H4 (cell line): ENCODE measurements at places on chromosomes 1 and 21. TPM values are rescaled to one million over a fixed set of nuclear protein-coding genes. Genes with fewer than 3 reads are reported as not detected.

GBP3 gene
- total RNA-seq: 2.1 and 2.4 TPM in 2 replicates

SPRR2E gene
- not detected in 2 replicates for total RNA-seq

DNA sequence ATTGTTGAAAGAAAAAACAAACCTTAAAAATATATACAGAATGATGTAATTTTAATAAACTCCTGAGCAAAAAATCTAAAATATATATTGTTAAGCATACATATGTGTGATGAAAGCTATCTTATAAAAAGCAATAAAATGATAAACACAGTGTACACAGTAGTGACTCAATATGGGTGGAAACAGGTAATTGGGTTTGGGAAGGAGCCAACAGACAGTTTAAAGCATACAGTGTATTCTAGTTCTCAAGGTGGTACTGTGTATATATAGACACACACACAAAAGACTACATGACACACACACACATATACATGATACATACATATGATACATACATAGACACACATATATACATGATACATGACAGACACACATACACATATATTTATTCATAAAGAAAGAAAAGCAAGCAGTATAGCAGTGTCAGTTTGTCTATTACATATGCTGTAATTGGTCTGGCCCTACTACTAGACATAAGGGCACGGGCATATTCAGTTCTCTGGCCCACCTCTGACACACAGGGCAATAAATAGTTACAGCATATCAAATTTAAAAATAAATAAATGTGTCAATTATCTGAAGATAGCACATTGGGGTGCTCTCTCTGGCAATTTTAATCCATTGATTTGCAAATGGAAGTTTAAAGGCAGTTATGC lies 330.2 kb downstream of the S1PR1 start:
- no peak for DNase-seq

ZMYND12 gene
- 0.25 TPM in 1 of 2 replicates, not detected in the other for total RNA-seq

DNA sequence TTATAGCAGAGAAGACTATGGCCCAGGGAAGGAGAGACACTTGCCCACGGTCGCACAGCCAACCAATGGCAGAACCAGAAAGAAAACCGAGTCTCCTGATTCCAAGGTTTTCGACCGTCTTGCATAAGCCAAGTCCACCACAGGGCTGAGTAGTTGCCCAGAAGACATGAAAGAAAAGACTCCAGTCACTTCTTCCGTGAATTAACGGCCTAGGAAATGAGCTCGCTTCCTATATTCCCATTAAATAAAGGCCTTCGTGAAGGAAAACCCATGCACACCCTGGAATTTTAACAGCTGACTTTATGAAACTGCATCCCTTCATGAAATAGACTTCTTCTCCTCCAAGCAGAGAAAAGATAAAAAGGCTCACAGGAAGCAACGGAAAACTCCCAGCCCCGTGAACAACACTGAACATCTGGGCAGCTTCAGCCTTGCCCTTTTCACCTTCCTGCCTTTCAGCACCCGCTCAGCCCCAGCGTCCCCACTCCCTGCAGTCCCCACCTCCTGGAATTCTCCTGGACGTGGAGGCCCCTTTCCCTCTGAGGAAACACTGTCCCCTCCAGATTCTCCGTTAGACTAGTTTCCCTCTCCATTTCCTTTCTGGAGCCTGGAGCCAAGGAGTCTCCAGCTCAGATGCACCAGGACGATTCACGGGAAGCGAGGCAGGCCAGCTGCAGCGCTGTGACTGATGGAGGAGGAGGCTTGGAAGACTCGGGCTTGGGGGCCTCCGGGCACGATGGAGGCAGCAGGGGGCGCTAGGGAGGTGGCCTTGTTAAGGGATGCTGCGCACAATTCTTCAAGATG lies 2.7 kb upstream of the MYOC start:
- peak; percentile 44 for DNase-seq

ELAPOR1 gene
- 1.1 TPM in 2 replicates for total RNA-seq

GRCh38 chr1:26723013-26723991 lies 27.5 kb downstream of the ARID1A start:
- peak; percentile 96 for DNase-seq

MX1 gene
- total RNA-seq: 38.8 and 39.6 TPM in 2 replicates

DNA sequence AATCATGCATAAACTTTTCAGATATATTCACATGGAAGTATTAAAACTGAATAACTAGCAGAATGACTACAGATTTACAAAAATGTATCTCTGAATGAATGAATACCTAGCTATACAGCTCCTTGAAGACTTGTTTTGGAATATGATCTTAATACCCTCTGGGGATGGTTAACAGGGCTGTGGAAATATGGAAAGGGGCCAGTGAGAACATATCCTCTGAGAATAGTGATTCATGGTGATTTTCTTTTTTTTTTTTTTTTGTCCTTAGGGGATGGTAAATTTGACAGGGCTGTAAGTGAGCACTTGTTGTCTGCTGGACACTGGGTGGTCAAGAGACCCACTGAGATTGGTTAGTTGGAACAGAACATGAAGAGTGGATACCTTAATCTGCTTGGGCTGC lies 80.7 kb upstream of the HP1BP3 start:
- no peak for DNase-seq

DNA sequence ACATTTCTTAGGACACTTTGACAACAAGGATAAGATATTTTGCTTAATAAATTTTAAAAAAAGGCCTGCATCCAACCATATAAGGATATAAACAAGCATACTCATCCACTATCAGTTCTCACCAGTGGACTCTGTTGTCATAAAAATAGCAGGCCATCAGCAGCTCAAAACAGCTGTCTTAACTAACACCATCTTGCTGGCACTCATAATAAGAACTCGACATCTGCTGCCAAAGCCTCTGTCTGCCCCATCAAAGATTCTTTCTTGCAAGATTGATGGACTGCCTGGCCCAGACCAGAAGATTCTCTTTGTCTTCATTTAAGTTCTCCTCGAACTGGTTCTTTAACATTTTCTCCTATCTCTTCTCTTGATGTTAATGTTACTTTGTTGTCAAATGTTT lies 10.1 kb downstream of the JMJD4 start:
- no peak for DNase-seq

GRCh38 chr1:109529881-109530456 lies 9.7 kb upstream of the GPR61 start:
- DNase-seq: no peak

- DNase-seq: no peak
These were observed 11.8 kb upstream of the RAP1GAP start for GRCh38 chr1:21680918-21681317.

CHI3L2 gene
- not detected in 2 replicates for total RNA-seq

DENND1B gene
- 7.3 and 7.4 TPM in 2 replicates for total RNA-seq

GRCh38 chr1:163295949-163296348 lies 25.8 kb upstream of the NUF2 start:
- DNase-seq: no peak

DNA sequence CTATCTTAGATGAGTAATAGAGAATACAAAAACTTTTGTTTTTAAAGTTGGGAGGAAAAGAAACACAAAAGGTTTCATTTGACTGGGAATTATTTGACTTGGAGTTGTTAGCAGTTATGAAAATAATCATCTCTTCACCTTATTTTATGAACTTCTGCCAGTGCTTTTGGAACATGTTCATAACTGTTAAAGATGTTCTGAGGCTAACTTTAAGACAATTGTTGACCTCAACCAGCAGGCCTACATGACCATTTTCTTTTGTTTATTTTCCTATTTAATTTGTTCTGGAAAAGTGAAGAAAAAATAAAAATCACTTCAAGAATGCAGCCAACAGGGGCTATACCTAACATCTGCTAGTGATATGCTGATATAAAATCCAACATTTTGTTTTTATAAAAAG lies 37.4 kb downstream of the JAM2 start:
- no peak for DNase-seq

ESPN gene
- total RNA-seq: not detected in 2 replicates

- DNase-seq: no peak
These were observed 55.8 kb upstream of the LDLRAP1 start for GRCh38 chr1:25487628-25488027.

GRCh38 chr1:115677182-115677555 lies 35.4 kb downstream of the VANGL1 start:
- DNase-seq: no peak

OLFML3 gene
- 8.4 and 12.6 TPM in 2 replicates for total RNA-seq

DNA sequence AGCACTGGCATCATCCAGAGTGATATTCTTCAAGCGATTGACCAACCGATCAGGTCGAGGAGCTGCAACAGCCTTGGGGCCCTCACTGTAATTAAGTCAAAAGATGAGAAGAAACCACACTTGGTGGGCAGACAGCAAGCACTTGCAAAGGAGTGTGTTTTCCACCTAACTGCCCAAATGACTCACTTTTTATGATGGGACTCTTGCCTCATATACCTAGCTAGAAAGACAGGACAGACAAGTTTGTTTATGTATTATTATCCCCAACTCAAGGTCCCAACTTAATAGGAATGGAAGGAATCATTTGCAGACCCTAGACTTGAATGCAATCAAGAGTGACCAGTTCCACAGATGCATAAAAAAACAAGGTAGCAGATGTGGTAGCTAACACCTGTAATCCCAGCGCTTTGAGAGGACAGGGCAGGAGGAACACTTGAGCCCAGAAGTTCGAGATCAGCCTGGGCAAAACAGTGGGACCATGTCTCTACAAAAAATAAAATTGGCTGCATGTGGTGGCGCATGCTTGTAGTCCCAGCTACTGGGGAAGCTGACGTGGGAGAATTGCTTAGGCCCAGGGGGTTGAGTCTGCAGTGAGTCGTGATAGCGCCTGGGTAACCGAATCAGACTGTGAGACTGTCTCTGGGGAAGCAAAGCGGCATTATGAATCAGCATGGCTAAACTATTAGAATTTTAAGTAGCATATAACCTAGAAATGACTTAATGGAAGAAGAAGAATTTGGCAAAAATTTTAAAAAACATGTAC lies 2.3 kb upstream of the NRAS start:
- no peak for DNase-seq
